ENCODE measurements at places on chromosomes 5 and 9.
A peak's percentile ranks its signal among the peaks of the same experiment; 100 is the strongest.

GRCh38 chr9:70125621-70126263 is 82.1 kb downstream of the MAMDC2 start:
- H3K4me3 ChIP-seq = no peak overlapping the region
- H3K36me3 ChIP-seq = no peaks in the 10 kb centered on the region
- H3K4me1 ChIP-seq = no peaks in the 10 kb centered on the region
- no peaks in the 10 kb centered on the region for H3K27me3 ChIP-seq
- DNase-seq = no peak
- H3K27ac ChIP-seq = no peak overlapping the region

DNA sequence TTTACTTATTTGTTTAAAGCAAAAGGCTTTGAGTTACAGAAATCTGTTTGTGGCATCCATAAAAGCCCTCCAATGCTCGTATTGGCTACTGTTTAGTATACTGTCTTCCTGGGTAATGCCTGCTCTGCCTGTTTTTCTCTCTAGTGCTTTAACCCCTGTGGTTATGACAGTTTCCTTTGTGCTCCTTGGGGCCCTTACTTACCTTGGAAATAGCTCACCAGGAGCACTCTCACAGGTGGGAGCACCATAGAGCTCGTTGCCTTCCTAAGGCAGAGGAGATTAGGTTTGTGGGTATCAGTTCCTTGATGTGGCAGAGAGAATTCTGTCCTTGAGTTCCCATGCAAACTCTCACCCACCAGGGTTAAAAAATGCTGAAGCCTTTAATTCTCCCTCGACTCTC is 242.8 kb downstream of the CDH18 start:
- H3K27ac ChIP-seq = no peak overlapping the region
- DNase-seq = no peak
- no peaks in the 10 kb centered on the region for H3K4me1 ChIP-seq
- H3K36me3 ChIP-seq = no peaks in the 10 kb centered on the region
- no peak overlapping the region for H3K4me3 ChIP-seq
- H3K27me3 ChIP-seq = no peaks in the 10 kb centered on the region

DNA sequence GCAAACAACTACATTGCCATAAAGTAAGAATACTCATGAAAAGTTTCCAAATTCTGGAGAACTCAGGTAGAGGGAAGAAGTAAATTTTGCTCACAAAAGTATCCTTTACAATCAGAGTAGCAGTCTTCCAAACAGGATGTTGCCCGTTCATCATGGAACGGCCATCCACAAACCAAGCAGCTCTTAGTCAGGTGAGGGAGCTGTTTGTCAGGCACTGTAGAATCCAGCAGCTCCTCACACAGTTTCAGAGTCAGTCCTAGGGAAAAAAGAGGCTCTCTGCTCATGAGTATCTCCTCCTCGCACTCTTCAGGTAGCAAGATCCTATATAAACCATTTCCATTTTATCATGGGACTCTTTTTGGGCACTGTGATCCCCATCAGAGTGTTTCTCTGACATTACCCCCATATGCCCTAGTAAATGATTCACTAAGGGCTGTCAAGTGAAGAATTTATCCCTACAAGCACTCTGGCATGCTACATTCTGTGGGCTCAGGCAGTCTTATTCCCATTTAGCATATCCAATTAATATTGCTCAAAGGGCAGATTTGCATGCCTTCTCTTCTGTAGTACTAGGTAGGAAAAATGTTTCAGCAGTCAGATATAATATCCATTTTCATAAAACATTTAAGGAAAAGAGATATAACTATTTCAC is 97.9 kb downstream of the WDR41 start:
- H3K36me3 ChIP-seq = no peaks in the 10 kb centered on the region
- no peak overlapping the region for H3K4me3 ChIP-seq
- no peaks in the 10 kb centered on the region for H3K4me1 ChIP-seq
- H3K27me3 ChIP-seq = no peaks in the 10 kb centered on the region
- DNase-seq = no peak

GRCh38 chr5:172721455-172722326 is 49.3 kb downstream of the DUSP1 start:
- H3K4me1 ChIP-seq = no peaks in the 10 kb centered on the region
- H3K4me3 ChIP-seq = no peak overlapping the region
- no peak overlapping the region for H3K27ac ChIP-seq
- no peak for DNase-seq
- no peaks in the 10 kb centered on the region for H3K27me3 ChIP-seq

GRCh38 chr5:137142764-137143605 is 356.1 kb downstream of the SPOCK1 start:
- no peaks in the 10 kb centered on the region for H3K27me3 ChIP-seq
- no peaks in the 10 kb centered on the region for H3K4me1 ChIP-seq
- H3K36me3 ChIP-seq = no peaks in the 10 kb centered on the region
- no peak for DNase-seq
- no peak overlapping the region for H3K4me3 ChIP-seq

DNA sequence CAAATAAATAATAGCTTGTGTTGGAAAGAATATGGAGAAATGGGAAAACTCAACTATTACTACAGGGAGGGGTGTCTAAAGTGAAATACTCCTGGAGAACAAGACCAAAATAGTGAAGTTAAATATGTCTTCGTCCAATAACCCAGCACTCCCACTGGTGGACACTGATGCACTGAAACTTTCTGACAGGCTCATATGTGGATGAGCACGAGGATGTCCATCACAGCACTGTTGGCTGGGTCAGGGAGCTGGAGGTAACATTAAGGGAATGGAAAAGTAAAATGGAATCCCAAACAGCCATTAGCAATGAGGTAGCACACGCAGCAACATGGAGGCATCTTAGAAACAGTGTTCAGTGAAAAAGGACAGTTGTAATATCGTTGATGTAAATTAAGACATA is 86.5 kb downstream of the LMNB1 start:
- DNase-seq = no peak
- H3K27ac ChIP-seq = no peak overlapping the region
- H3K36me3 ChIP-seq = no peaks in the 10 kb centered on the region
- H3K27me3 ChIP-seq = no peaks in the 10 kb centered on the region

GRCh38 chr5:142724821-142725220 is 38.9 kb upstream of the FGF1 start:
- H3K4me3 ChIP-seq = no peak overlapping the region
- no peaks in the 10 kb centered on the region for H3K36me3 ChIP-seq
- H3K27me3 ChIP-seq = no peaks in the 10 kb centered on the region
- peaks cover 7% of the 10 kb centered on the region for H3K4me1 ChIP-seq
- H3K27ac ChIP-seq = no peak overlapping the region

GRCh38 chr5:142783601-142784341 is 13.6 kb downstream of the ARHGAP26 start:
- no peaks in the 10 kb centered on the region for H3K36me3 ChIP-seq
- peak; percentile 52 for DNase-seq
- peak overlapping the region; percentile 8 for H3K4me3 ChIP-seq
- H3K27me3 ChIP-seq = no peaks in the 10 kb centered on the region

- no peaks in the 10 kb centered on the region for H3K36me3 ChIP-seq
- peaks cover 5% of the 10 kb centered on the region for H3K4me1 ChIP-seq
- H3K27me3 ChIP-seq = no peaks in the 10 kb centered on the region
- no peak for DNase-seq
- H3K4me3 ChIP-seq = no peak overlapping the region
Measured at GRCh38 chr5:37875051-37875787, 35.4 kb upstream of the GDNF start.

GRCh38 chr5:158792186-158792585 is 307.5 kb downstream of the EBF1 start:
- H3K4me3 ChIP-seq = no peak overlapping the region
- H3K27ac ChIP-seq = no peak overlapping the region
- H3K4me1 ChIP-seq = no peaks in the 10 kb centered on the region

DNA sequence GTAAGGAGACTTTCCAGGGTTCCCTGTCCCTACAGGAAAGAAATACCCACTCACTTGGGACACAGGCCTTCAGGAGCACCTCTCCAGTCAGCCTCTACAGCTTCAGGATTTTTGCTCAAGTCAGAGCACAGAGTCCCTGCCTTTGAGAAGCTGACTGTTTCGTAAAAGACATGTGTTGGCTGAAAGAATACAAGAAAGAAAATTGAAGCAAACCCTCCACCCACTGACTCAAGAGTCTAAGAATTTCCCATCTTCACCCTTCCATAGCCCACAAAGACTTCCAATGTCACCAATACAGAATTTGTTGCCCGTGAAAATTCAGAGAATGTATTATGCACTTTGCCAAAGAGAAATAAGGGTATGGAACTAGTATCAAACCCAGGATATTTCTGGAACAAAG is 53.0 kb upstream of the ZNF622 start:
- H3K36me3 ChIP-seq = no peaks in the 10 kb centered on the region
- H3K4me3 ChIP-seq = no peak overlapping the region
- H3K27ac ChIP-seq = no peak overlapping the region
- DNase-seq = no peak

- no peaks in the 10 kb centered on the region for H3K36me3 ChIP-seq
- H3K27ac ChIP-seq = no peak overlapping the region
- H3K4me3 ChIP-seq = no peak overlapping the region
Measured at GRCh38 chr5:131482617-131483016, 152.4 kb downstream of the RAPGEF6 start.

GRCh38 chr5:72662305-72662704 is 154.2 kb upstream of the TNPO1 start:
- H3K36me3 ChIP-seq = no peaks in the 10 kb centered on the region
- H3K27me3 ChIP-seq = no peaks in the 10 kb centered on the region
- H3K4me3 ChIP-seq = no peak overlapping the region
- no peaks in the 10 kb centered on the region for H3K4me1 ChIP-seq

GRCh38 chr9:38107811-38108304 is 38.8 kb upstream of the SHB start:
- no peak overlapping the region for H3K4me3 ChIP-seq
- H3K36me3 ChIP-seq = no peaks in the 10 kb centered on the region
- no peak overlapping the region for H3K27ac ChIP-seq
- H3K27me3 ChIP-seq = no peaks in the 10 kb centered on the region
- H3K4me1 ChIP-seq = no peaks in the 10 kb centered on the region

DNA sequence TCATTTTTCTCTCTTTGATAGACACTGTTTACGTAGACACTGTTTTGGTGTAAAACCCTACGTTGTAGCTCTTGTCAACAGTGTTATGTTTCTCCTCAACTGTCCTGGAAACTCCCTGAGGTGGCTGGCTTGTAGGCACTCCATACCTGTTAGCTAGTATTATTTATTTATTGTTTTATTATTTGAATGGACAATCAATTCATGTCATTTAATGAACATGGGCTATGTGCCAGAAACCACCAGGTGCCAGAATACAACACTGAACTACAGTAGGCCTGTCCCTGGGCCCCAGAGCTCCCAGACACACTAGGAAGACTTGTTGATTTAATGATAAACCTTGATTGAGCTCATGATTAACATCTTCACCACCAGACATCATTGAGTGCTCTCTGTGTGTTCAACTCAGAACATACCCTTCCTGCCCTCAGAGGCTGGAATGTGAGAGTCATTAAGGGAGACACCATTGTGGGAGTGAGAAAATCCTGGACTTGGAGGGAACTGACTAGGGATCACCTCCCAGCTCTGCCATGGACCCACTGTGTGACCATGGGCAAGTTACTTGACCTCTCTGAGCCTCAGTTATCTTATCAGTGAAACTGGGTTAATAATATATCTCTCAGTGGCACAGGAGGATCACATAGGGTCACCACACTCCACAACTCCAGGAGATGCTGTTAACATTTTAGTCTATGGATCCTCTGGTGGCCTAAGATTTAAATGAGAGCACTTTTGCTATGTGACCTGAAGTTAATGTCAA is 19.2 kb downstream of the IRF1 start:
- H3K27ac ChIP-seq = no peak overlapping the region
- no peaks in the 10 kb centered on the region for H3K36me3 ChIP-seq
- no peak overlapping the region for H3K4me3 ChIP-seq
- DNase-seq = no peak

DNA sequence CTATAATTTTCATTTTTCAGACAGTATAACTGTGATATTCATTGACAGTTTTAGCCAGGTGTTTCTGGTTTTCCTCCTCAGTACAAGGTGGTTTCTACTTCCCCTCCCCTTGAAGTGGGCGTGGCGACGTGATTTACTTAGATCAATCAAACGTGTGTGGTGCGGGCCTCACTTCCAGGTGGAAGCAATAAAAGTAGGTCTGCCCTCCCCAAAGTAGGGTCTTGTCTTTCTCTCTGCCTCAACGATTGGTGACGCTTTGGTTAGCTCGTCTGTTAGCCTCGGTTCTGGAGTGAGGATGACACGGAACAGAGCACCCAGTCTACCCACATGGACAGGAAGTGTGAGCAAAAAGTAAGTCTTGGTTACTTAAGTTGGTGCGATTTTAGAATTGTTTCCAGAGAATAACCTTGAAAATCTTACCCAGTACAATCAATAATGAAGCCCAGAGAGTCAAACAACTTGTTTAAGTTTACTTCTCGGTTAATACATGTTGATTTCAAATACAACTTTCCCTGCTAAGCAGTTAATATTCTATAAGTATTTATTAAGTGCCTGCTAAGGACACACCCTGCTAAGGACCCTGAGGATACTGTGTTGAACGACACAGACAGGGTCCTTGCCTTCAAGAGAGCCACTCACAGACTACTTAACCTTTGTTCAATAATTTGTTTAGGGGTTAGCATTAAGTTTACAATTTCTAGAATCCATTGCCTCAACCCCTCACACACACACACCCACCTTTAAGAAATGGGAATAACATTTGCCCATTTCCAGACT is 48.4 kb downstream of the COX7C start:
- H3K4me3 ChIP-seq = no peak overlapping the region
- DNase-seq = no peak
- H3K36me3 ChIP-seq = no peaks in the 10 kb centered on the region

DNA sequence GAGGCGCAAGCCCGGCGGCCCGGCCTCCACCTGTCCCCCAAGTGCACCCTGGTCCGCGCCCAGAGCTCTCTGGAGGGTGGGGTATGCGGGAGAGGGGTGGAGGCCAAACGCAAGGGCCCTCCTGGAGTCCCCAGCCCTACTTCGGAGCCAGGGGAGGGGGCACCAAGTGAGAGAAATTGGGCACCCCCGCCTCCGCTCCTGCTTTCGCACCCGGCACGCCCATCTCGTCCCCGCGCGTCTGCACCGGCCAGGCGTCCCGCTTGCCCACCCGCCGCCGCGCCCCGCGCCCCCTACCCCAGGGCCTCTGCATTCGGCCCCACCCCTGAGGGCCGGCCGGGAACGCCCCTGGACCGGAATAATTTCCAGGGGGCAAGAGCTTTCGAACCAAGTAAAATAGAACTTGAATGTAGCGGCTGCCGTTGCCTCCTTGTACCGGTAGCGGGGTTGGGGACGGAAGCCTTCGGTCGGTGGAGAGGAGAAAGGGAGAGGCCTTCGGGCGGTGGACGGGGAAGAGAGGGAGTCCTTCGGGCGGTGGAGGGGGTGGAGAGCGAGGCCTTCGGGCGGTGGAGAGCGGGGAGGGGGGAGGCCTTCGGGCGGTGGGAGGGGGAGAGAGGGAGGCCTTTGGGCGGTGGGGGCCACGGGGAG is 694 bp upstream of the PHPT1 start:
- no peaks in the 10 kb centered on the region for H3K27me3 ChIP-seq
- peak; percentile 54 for DNase-seq
- H3K36me3 ChIP-seq = no peaks in the 10 kb centered on the region
- peak overlapping the region; percentile 90 for H3K4me3 ChIP-seq
- H3K27ac ChIP-seq = peak overlapping the region; percentile 65

- no peaks in the 10 kb centered on the region for H3K4me1 ChIP-seq
- no peaks in the 10 kb centered on the region for H3K36me3 ChIP-seq
- H3K4me3 ChIP-seq = no peak overlapping the region
- no peaks in the 10 kb centered on the region for H3K27me3 ChIP-seq
- no peak overlapping the region for H3K27ac ChIP-seq
Measured at GRCh38 chr5:74864823-74865222, 1.4 kb downstream of the FAM169A start.
